ENCODE measurements at places on chromosomes 2 and 18. TPM values are rescaled to one million over a fixed set of nuclear protein-coding genes. Genes with fewer than 3 reads are reported as not detected.
A peak's percentile ranks its signal among the peaks of the same experiment; 100 is the strongest.

- DNase-seq = no peak
These were observed 41.9 kb downstream of the RHOB start for GRCh38 chr2:20488782-20489181.

ABCB11 gene
- total RNA-seq = not detected

- DNase-seq = no peak
These were observed 435 bp downstream of the ADCY3 start for GRCh38 chr2:24919506-24920097.

GRCh38 chr2:235463893-235464292 lies 29.9 kb upstream of the AGAP1 start:
- no peak for DNase-seq

DNA sequence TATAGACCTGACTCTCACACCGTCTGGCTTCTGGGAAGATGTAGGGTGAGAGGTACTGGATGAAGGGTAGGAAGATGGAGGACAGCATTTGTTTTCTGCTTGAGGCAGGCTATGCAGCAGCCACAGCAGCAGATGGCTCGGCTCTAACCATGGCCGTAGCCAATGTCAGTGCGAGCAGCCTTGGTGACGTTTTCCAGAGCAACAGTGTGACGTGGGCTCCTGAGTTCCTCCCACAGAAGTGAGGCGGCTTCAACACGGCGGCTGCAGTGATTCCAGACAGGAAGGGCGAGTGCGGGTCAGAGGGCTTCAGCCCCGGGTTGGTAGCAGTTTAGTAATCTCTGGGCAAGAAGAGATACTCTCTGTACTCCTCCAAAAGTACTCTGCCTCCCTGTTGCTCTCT lies 133.0 kb upstream of the MYT1L start:
- DNase-seq = no peak

DNA sequence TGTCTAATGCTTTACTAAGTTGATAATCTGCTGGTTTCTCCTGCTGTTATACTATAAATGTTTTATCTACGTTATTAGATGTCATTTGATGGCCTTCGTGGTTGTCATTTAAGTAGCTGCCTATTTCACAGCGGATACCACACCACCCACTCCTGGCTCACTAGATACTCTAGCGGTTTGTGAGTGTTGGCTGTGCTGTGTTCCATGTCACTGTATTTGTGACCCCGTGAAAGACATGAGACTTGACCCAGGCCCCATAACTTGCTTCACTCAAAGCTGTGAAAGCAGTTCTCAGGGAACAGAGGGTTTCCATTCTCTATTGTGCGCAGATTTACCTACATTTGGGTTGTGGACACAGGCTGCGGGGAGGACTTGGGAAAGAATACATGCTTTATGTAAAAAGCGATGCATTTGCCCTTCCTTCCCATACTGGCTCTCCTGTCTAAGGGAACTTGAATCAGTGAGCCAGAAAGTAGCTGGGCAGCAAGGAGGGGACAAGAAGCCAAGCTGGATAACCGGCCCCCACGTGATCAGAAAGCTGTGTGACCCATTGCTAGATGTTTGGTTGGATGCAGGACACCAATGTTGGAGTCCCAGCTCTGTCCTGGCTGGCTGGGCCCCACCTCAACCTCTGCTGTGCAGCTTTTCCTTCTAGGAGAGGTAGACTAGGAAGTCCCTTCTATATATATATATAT lies 52.2 kb downstream of the PLB1 start:
- DNase-seq = no peak

RANBP2 gene
- 65.9 TPM for total RNA-seq

GRCh38 chr2:2866459-2866858 lies 511.2 kb downstream of the EIPR1 start:
- DNase-seq = no peak

PAX8 gene
- 2.3 TPM for total RNA-seq

- no peak for DNase-seq
These were observed 133.0 kb upstream of the MMADHC start for GRCh38 chr2:149720615-149721014.

DNA sequence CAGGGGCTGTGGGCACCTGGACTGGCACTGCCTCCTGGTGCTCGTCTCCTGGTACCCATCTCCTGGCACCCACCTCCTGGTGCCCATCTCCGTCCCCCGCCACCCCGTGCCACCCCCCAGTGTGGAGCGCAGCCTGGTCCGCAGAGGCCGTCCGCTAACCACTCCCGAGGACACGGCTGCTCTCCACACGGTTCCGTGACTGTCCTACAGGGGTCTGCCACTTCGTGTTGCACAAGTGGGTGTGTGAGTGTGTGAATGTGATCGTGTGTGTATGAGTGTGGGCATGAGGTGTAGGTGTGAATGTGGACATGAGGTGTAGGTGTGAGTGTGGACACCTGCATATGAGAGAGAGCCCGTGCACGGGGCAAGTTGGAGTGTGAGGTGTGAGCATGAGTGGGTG lies 119.4 kb upstream of the HS6ST1 start:
- no peak for DNase-seq

TFCP2L1 gene
- total RNA-seq = 0.06 TPM

RIT2 gene
- not detected for total RNA-seq

- no peak for DNase-seq
These were observed at the start of gene TMEM200C for GRCh38 chr18:5895299-5895875. Gene TMEM200C (minus strand): TSS chr18:5895522. CDS start chr18:5892063, 3,459 bp downstream.

GRCh38 chr2:10197697-10198076 lies 75.1 kb downstream of the RRM2 start:
- DNase-seq = no peak

SLC11A1 gene
- total RNA-seq = 0.11 TPM

CIDEA gene
- not detected for total RNA-seq

GRCh38 chr2:128782411-128783192 lies 463.9 kb upstream of the HS6ST1 start:
- DNase-seq = no peak

- no peak for DNase-seq
These were observed 15.0 kb upstream of the NTSR2 start for GRCh38 chr2:11684894-11685460.

DNA sequence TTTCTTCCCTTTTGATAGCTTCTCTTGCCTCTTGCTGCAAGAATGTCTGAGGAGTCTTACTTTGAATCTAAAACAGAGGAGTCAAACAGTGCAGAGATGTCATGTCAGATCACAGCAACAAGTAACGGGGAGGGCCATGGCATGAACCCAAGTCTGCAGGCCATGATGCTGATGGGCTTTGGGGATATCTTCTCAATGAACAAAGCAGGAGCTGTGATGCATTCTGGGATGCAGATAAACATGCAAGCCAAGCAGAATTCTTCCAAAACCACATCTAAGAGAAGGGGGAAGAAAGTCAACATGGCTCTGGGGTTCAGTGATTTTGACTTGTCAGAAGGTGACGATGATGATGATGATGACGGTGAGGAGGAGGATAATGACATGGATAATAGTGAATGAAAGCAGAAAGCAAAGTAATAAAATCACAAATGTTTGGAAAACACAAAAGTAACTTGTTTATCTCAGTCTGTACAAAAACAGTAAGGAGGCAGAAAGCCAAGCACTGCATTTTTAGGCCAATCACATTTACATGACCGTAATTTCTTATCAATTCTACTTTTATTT lies 133.5 kb upstream of the CDCA7 start:
- no peak for DNase-seq

GALNT3 gene
- total RNA-seq = 1.5 TPM

GRCh38 chr2:36780231-36780839 lies 83.8 kb downstream of the VIT start:
- peak; percentile 64 for DNase-seq

- no peak for DNase-seq
These were observed 217.7 kb downstream of the EIPR1 start for GRCh38 chr2:3159782-3160545.

PTPRM gene
- 28.1 TPM for total RNA-seq

All from LHCN-M2 (cell line).